Activated CD8-positive, alpha-beta memory T cell treated with anti-CD3 and anti-CD28 coated beads, Interleukin-2, amount 10 ng/mL, durations not matched to agents 7 days and 5 days (primary cell): ENCODE measurements at places on chromosomes 13 and 19.

GRCh38 chr13:44422755-44423643 lies 49.4 kb downstream of the SERP2 start:
- DNase-seq: no peak

- DNase-seq: no peak
Measured at GRCh38 chr13:75220861-75221260, 261.1 kb downstream of the TBC1D4 start.

DNA sequence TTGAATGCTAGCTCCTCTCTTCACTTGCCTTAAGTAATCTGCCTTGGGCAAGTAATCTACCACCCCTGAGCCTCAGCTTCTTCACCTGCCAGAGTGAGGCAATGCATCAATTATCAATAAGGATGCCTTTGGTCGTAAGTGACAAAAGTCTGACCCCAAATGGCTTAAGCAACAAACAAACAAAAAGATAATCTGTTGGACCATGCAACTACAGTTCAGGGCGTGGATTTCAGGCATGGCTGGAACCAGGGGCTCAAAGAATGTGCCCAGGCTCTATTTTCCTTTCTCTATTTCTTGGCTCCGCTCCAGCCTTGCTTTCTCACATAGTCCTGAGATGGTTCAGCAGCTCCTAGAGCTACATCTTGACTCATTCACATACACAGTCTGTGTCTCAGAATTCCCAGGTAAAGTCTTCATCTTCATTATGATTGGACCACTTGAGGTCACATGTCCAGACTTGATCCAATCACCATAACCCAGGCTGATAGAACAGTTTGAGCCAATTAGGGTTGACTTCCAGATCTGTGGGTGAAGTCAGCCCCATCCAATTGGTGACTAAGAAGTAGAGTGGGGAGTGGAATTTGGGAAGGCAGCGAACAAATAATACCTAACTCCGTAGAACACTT lies 29.6 kb downstream of the ACSBG2 start:
- DNase-seq: no peak

- DNase-seq: no peak
Measured at GRCh38 chr19:18587962-18588610, 512 bp upstream of the REX1BD start.

DNA sequence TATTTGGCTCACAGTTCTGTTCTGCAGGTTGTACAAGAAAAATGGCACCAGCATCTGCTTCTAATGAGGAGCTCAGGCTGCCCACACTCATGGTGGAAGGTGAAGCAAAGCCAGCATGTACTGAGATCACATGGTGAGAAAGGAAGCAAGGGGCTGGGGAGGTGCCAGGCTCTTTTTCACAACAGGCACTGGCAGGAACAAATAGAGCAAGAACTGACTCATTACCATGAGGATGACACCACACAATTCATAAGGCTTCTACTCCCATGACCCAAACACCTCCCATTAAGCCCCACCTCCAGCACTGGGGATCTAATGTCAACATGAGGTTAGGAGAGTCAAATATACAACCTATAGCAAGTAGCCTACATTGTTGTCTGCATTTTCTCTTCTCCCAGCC lies 522.6 kb downstream of the RFC3 start:
- no peak for DNase-seq

DNA sequence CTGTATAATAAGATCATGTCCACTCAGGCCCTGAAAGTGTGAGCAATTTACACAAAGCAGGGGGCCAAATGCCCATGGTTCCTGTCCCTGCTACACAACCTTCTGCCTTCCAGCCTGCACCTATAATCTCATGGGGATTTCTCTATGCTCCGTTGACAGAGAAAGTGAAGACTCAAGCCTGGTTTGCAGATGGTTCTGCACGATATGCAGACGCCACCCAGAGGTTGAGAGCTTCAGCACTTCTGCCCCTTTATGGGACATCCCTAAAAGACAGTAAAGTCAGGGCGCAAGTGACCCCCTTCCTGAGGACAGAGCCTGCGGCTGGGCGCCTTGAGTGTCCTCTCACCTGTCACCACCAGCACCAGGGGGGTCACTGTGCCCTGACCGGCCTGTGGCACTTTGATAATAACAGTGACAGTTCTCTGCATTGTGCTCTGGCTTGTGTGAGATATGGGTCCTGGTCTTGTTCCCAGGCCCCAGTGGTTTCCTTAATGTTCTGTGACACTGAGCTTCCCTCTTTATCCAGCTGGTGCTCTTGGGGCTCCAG lies 15.1 kb downstream of the LILRA5 start:
- DNase-seq: no peak
